Activated CD8-positive, alpha-beta memory T cell treated with anti-CD3 and anti-CD28 coated beads for 4 hours (primary cell): ENCODE measurements at places on chromosomes 11 and 22.

DNA sequence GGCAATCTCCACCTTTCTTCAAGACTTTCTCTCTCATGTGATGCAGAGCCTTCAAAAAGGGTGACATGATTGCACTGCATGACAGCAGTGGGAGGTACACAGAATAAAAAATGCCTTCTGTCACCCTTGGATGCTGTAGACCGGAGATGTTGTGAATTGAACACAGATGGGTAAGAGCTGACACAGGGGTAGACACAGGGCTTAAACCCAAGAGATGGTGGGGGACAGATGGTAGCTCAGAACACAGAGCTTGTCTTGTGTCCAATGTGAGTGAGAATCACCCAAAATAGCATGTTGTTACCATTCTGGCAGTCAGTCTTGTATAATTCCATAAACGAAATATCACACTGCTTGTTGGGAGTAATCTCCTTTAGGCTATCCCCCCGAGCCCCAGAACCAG, 69.9 kb downstream of the JRKL start:
- DNase-seq = no peak

- DNase-seq = no peak
Measured at GRCh38 chr11:74268456-74268855, 43.0 kb downstream of the P4HA3 start.

DNA sequence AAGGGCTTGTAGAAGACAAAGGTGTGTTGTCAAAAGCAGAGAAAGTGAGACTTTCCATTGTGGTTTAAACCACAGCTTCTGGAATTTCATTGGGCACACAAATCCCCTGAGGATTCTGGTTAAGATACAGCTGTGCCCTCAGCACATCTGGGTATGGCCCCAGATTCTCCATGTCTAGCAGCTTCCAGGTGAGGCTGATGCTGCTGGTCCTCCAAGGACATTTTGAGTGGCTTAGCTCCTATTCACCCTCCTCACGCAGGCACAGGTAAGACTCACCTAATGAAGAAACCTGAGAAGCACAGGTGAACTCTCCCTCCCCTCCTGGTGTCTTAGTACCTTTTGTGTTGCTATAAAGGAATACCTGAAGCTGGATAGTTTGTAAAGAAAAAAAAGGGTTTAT, 88.9 kb upstream of the IGLL5 start:
- no peak for DNase-seq

- no peak for DNase-seq
Measured at GRCh38 chr11:47609675-47610074, 15.5 kb upstream of the C1QTNF4 start.

DNA sequence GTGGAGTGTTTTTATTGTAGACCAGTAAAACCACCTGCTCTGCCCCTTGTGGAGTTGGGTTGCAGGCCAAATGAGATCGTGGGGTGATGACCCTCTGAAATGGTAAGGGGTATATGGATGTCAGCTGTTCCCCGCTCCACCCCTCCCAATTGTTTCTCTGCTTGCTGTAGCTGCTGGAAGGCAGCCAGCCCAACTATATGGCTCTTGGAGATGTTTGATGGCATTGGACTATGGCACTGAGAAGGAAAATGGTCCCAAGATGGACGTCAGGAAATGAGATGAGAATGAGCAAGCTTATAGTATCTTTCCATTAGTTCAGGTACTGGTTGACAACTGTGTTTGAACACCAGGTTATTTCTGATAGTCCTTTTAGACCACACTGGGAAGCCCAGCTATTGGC, 94.8 kb upstream of the SORL1-AS1 start:
- DNase-seq = no peak
